Esophagus squamous epithelium (tissue), 5 donors: ENCODE measurements at places on chromosomes 3 and 15.

GRCh38 chr3:169657351-169658124 lies 6.0 kb downstream of the MECOM start:
- DNase-seq = no peak

- no peak for DNase-seq
Observed at GRCh38 chr15:59556380-59556779, 55.2 kb upstream of the GCNT3 start.

DNA sequence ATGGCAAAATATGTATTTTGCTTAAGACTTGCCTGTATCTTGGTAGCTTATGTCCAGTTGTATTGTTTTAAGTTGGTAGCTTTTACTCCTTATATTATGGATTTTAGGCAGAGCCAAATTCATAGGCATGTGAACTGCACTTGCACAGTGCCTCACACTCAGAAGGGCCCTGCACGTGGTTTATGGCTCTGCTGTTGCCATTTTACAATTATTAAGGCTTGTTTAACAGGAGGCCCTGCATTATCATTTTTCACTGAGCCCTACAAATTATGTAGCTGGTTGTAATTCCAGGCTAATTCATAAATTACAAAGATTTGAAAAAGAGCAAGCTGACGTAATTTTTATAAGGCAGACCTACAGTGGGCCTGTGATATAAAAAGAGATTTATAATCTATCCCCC lies 537.6 kb upstream of the UBE2E2 start:
- DNase-seq = no peak

DNA sequence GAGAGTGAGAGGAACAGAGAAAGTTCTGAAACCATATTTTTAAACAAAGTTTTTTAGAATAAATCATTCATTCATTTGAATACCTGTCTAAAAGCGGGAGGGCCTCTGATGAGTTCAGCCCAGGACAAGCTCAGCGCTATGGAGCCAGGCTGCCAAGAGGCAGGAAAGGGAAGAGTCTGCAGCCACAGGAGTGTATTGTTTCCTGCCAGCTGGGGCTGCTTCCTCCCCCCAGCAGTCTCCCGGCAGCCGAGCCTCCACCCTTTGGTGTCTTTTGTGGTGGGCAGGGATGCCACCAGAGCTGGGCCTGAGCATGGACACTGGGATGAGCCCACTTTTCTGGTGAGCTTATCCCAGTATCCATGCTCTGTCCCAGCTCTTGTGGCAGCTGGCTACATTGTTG lies 199.5 kb upstream of the TPRG1 start:
- no peak for DNase-seq

GRCh38 chr15:67832031-67832551 lies 6.8 kb downstream of the SKOR1 start:
- DNase-seq = no peak
